Muscle of back (tissue), 13 donors: ENCODE measurements at places on chromosomes 16 and 17.

DNA sequence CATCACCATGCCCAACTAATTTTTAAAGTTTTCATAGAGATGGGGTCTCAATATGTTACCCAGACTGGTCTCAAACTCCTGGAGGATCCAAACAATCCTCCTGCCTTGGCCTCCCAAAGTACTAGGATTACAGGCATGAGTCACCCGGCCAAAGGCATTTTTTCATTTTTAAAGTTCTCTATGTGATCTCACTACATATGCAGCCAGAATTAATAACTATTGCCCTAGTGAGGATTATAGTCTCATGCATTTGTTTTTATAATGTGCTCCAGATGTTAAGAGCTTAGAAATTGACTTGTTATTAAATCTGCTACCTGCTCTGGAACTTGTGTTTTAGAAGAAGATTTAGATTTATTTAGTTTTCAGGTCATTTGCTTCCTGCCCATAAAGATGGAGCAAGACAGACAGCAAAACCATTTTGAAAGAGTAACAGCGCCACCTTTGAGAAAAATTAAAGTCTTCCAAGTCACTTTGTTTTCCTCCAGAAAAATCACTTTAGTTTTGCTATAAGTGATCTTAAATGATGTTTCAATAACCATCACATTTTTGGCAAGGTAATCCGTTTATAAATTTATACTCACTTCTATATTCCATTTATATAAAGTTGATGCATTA is 79.5 kb downstream of the CA4 start:
- DNase-seq: peak; percentile 4

DNA sequence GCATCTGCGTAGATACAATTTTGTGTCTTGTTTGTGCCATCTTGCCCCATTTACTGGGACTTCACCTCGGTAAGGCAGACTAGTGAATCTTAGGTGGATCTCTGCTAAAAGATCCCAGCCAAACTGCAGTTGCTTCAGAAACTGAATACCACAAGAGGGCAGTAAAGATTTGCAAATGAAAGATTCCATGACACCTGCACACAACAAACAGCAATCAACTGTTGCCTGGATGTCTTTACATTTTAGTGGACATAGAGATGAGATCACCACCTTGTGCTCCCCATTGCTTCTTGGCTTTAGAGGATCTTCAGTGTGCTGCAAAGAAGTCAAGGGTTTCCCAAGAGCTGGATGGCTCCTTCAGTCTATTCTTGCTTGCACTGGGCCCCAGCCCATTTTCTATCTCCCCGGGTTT is 119.2 kb upstream of the CACNG5 start:
- DNase-seq: peak; percentile 67

GRCh38 chr17:4530799-4531730 is 24.1 kb downstream of the MYBBP1A start:
- no peak for DNase-seq

DNA sequence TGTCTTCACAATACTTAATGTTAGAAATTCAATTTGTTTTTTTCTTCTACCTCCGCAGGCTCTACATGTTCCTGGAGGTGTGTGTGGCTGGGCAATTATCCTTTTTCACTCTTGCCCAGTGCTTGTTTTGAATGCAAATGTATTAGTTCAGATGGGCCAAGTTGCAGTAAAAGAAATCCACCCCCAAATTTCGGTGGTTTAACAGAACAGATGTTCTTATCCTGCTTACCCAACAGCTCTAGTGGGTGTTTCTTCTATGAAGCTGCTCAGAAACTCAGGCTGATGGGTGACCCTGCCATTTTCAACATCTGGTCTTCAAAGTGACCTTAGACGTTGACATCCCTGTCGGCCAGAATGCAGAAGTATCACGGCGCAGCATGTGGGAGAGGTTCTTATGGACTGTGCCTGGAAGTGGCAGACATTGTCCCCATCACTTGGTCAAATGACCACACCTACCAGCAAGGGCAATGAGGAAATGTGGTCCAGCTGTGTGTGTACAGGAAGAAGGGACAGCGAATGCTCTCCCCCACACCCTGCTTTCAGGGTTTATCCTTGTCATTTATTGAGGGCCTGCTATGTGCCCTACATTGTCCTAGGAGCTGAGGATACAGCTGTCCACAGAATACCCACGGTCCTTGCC is 157.3 kb downstream of the CDH13 start:
- no peak for DNase-seq

- no peak for DNase-seq
These were observed 1.4 kb downstream of the GSE1 start for GRCh38 chr16:85614338-85615013.

GRCh38 chr16:29738514-29738913 is 7.3 kb downstream of the C16orf54 start:
- DNase-seq: no peak

GRCh38 chr16:5510819-5511370 is 413.3 kb upstream of the EEF2KMT start:
- no peak for DNase-seq

DNA sequence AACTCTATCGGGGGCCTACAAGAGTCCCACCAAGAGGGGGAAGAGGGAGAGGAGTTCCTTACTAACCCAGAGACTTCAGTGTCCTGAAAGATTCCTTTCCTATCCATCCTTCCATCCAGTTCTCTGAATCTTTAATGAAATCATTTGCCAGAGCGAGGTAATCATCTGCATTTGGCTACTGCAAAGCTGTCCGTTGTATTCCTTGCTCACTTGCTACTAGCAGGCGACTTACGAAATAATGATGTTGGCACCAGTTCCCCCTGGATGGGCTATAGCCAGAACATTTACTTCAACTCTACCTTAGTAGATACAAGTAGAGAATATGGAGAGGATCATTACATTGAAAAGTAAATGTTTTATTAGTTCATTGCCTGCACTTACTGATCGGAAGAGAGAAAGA is 70.0 kb downstream of the CDK12 start:
- DNase-seq: no peak

DNA sequence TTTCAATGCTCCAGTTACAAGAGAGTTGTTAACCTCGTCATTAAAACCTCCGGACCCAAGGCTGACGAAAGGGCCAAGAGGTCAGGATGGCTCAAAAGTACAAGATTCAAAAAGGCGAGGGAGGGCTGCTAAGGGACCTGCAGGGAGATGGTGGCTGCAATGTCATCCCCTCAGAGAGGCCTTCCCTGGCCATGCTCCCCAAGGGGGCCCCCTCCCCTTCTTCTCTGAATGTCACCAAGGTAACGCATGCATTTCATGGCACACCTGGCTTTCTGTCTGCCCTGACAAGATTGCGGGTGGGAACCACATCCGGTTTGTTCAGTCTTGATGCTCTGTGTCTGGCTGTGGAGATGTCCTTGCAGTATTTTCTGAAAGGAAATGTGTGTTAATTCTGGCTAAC is 89.9 kb downstream of the C16orf78 start:
- no peak for DNase-seq

DNA sequence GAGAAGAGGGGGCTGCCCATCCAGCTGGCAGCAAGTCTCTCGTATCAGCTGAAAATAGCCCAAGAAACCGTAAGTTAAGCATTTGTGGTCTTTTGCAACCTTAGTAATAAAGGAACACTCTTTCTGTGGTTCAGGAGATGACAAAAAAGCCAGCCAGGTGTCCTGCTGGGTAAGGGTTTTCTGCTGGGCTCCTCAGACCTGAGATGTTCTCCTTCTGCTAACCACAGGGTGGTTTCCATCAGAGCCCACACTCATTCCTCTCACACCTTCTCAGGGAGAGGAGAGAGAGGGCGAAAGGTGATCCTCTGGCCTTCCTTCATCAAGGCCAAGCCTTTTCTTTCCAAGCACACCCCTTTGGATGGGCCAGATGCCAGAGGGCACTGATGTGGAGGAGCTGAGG is 70.7 kb downstream of the TEX14 start:
- no peak for DNase-seq

DNA sequence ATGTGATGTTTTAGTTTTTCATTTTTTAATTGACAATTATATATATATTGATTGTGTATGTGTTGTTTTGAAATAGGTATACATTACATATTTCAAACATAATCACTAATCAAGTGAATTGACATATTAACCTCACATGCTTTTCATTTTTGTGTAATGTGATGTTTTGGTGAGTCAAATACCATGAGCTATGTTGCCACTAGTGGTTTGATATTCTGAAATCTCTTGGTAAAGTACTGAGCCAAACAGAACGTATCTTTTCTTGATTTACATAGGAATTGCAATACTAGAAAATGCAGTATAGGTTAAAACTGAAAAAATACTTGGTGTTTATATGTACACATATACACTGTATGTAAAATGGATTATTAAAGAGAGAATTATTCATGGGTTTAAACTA is 65.2 kb upstream of the SIAH1 start:
- DNase-seq: no peak

GRCh38 chr16:11412175-11412904 is 67.1 kb downstream of the RMI2 start:
- DNase-seq: no peak

DNA sequence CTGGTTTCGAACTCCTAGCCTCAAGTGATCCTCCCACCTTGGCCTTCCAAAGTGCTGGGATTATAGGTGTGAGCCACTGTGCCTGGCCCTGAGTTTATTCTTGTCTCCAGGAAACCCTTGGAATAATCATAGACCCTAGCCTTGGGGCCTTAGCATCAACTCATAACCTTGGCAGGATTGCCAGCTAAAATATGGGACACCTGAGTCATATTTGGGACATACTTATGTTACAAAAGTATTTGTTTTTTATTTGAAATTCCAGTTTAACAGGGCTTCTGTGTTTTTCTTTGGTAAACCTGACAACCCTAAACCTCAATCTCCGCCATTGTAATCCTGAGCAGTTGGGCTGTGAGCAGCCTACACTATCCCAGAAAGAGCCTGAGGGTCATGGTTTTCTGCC is 28.6 kb upstream of the TNS4 start:
- no peak for DNase-seq

DNA sequence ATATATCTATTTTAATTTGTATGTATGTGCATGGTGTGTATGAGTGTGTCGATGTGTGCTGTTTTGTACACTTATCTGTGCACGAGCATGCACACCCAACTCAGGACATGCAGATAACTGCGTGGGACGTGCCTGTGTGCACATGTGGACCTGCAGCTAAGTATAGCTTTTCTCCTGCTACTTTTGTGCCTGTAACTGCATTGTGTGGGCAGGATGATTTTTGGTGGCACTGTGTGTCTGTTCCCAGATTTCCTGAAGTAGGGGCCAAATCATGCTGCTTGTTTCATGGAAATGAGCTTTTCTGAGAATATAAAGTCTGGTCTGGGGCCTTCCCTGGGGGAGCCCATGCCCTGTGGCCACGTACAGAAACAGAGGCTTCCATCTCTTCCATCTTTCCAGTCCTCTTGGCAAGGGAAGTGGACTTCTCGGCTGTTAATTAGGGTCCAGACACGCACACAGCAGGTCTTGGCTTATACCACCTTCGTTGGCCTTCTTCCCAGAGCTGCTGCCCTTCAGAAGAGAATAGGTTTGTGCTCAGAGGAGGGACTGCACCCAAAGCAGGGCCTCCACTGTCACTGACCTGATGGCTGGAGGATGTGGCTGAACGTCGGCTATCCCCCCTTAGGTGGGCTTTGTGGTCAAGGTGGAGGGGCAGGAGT is 30.2 kb downstream of the SPNS3 start:
- DNase-seq: no peak

DNA sequence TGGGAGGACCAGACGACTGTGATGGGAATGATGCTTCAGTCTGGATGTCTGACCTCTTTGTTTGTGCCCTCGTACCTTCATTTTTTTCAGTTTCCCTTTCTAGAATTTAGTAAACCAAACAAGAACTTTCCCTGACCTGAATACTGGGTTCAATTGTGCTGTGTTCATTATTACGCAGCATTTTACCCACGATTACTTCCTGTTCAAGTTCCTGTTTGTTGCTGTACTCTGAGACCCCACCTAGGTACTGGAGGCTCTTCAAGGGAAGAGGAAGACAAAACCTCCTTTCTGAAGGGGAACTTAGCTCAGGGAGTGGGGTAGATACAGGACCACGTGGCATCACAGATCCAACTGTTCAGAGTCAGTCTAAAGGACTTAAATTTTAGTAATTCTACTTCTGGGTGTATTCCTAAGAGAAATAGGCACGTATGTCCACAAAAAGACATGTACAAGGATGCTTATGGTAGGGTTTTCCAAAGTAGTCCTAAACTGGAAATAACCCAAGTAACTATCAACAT is 9.2 kb upstream of the PRKCB start:
- DNase-seq: peak; percentile 12

- no peak for DNase-seq
These were observed 10.1 kb upstream of the CCL17 start for GRCh38 chr16:57394444-57394843.

DNA sequence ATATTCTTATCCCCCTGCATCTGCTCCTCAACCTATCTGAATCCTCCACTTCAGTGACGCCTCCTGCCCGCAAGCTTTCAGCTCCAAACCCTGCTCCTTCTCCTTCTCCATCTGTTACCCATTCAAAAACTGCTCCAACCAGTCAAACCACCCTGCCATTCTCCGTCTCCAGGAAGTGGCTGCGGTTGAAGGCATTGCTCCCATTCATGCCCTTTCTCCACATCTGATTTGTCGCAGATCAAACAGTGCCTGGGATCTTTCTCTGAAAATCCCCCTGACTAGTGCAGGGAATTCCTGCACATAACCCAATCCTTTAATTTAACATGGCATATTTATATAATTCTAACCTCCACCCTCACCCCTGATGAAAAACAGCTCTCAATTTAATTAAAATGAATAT is 56.3 kb downstream of the SLFN5 start:
- no peak for DNase-seq

DNA sequence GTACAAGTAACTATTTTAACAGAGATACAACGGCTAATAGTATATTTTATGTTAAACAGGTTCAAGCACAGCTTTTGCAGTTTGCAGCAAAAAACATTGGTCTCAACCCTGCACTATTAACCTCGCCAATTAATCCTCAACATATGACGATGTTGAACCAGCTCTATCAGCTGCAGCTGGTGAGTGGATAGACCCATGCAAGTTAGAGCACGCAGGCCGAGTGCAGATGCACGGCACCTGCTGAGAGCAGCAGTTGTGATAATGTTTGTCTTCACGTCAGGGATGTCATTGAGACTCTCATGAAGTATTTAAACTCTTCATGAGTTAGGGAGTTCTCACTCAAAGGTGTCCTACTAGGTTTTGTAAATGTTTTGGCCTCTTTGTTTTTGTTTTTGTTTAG is 45.6 kb downstream of the TMC6 start:
- no peak for DNase-seq

GRCh38 chr17:69669441-69670178 is 255.1 kb downstream of the MAP2K6 start:
- DNase-seq: peak; percentile 47

DNA sequence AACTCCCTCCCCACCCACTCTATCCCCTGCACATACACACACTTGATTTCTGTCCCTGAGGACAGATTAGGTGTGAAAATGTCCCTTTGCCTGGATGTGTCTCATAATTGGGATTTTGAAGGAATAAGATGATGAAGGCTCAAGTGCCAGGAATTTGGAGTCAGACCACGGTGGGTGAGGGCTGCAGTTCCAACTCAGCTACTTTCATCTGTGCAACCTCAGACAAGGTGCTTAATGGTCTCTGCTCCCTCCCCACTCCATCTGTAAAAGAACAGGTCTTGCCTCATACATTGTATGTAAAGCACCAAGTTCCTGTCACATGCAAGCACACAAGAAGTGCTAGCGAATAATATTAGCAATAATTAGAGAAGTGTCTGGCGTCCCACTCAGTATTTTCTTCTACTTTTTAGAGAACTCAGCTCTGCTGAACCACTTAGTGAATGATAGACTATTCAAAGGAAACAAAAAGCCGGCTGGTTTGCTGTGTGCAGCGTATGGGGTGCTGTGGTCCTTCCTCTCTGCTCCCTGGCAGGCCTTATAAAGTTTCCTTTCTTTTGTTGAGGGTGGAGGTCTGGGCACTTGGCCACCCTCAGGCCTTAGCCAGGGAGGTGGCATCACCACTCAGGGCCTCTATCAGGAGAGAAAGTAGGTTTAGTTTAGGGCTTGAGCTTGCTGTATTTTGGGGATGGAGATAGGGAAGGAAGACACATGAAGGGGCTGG is 6.4 kb downstream of the TBX4 start:
- DNase-seq: no peak
